Activated T-helper 1 cell treated with anti-CD3 and anti-CD28 coated beads, Interleukin-2, amount 50 U/mL, for 16 hours (primary cell): ENCODE measurements at places on chromosomes 7 and 10.

GRCh38 chr10:92547676-92548075 lies 26.2 kb downstream of the IDE start:
- DNase-seq = no peak

DNA sequence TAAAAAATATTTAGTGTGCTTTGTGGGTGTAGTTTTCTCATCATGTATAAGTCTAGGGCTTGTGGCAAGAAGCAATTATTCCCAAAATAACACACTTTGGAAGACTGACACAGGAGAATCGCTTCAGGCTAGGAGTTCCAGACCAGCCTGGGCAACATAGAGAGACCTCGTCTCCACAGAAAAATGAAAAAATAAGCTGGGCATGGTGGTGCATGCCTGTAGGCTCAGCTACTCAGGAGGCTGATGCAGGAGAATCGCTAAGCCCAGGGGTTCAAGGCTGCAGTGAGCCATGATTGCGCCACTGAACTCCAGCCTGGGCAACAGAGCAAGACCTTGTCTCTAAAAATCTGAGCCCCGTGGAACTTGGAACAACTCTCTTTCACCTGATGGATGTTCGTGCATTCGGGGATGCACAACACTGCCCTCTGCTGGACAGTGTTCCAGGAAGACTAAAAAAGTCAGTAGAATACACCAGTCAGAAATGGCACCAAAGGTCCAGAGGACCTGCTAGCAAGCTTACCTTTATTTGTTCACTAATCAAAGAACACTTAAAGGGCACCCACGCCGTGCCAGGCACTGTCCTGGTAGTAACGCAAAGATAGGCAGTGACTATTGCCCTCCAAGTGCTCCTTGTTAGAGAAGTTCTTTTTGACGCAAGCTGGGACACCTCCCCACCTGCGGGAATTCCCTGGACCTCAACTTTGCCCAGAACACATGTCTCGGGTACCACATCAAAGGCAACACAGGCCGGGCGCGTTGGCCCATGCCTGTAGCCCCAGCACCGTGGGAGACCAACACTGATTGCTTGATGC lies 81.9 kb upstream of the CALN1 start:
- DNase-seq = no peak

GRCh38 chr10:11073410-11073809 lies 55.7 kb downstream of the CELF2 start:
- no peak for DNase-seq

GRCh38 chr7:88985295-88985694 lies 189.8 kb upstream of the TEX47 start:
- no peak for DNase-seq

- no peak for DNase-seq
Observed at GRCh38 chr7:33671531-33672262, 233.6 kb upstream of the BMPER start.

DNA sequence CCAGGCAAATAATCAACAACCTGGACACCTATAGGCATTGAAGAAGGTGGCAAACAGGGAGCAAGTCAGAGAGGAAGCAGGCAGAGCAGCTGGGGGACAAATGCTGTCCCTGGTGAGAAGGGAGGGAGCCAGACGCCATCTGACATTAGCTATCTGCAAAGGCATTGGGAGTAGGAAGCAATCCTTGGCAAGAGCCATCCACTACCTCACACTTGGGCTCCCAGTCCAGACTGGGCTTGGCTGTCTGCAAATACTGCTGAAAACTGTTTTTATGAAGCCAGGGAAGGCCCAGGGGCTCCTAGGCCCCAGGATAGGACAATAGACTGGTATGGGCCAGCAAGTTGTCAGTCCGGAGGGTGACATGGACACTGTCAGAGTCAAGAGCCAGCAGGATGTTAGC lies 132.5 kb downstream of the SORBS1 start:
- DNase-seq = no peak
